Natural killer cell treated with Interleukin-12 subunit alpha and Interleukin-12 subunit beta and Interleukin-15 and Interleukin-18, amount 100 ng/mL, for 72 hours (primary cell): ENCODE measurements at places on chromosomes 3 and 15.

GRCh38 chr15:33730815-33731214 lies 237.5 kb upstream of the CHRM5 start:
- DNase-seq, result no peak

DNA sequence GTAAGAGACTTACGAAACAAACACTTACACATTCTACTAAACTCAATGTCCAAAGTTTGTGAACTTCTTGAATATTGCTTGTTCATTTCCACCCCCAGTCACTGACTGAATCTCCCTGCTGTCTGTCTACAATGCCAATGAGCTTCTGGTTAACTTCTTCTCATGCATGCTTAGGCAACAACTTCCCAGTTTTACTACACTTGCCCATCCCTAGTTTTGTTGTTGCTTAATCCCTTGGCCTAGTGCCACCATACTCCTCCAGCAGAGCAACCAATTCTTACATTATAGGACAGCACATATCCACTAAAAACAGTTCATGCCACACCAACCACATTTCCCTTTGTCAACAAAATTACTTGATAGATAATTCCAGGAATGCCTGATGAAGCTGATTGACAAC lies 40.9 kb upstream of the CCR2 start:
- no peak for DNase-seq

GRCh38 chr15:62323353-62323890 lies 158.3 kb upstream of the C2CD4B start:
- no peak for DNase-seq

GRCh38 chr3:123980539-123980938 lies 11.4 kb downstream of the ROPN1 start:
- DNase-seq, result no peak

GRCh38 chr3:25229586-25229985 lies 198.5 kb upstream of the RARB start:
- DNase-seq, result no peak

GRCh38 chr15:95503640-95504225 lies 826.8 kb upstream of the NR2F2 start:
- no peak for DNase-seq

- DNase-seq, result no peak
These were observed 236.2 kb upstream of the THBS1 start for GRCh38 chr15:39344662-39345141.

- no peak for DNase-seq
These were observed 80.3 kb upstream of the FLNB start for GRCh38 chr3:57927916-57928315.

DNA sequence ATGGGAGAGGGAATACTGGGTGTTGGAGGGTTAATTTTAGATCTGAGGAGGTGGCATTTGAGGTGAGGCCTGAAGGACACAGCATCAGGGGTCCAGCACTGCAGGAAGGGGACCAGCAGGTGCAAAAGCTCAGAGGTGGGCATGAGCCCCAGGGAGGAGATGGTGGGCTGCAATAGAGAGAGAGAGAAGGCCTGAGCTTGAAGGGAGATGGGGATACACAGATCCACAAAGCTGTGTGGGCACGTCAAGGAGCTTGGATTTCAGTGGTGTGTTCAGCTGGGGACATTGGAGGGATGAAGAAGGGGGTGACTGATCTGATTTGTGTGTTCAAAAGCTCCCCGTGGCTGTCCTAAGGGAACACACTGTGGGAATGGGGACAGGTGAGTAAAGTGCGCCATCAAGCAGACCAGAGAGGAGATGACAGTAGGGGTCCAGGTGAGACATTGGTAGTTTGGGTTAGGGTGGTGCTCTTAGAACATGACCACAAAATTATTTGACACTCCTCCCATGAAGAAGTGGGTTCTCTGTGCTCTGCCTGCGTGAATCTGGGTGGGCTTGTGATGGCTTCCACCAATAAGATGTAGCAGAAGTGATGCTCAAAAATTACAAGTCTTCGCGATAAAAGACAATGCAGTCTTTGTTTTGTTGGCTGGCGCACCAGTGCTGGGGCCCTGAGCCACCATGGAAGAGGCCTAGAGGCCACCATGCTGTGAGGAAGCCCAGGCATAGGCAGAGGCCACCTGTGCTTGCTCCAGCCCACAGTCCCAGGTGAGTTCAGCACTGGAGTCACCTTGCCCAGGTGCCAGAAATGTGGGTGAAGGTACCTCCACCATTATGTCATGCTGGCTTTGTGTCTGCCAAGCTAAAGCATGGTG lies 1.9 kb upstream of the WNT7A start:
- DNase-seq, result peak; percentile 22

DNA sequence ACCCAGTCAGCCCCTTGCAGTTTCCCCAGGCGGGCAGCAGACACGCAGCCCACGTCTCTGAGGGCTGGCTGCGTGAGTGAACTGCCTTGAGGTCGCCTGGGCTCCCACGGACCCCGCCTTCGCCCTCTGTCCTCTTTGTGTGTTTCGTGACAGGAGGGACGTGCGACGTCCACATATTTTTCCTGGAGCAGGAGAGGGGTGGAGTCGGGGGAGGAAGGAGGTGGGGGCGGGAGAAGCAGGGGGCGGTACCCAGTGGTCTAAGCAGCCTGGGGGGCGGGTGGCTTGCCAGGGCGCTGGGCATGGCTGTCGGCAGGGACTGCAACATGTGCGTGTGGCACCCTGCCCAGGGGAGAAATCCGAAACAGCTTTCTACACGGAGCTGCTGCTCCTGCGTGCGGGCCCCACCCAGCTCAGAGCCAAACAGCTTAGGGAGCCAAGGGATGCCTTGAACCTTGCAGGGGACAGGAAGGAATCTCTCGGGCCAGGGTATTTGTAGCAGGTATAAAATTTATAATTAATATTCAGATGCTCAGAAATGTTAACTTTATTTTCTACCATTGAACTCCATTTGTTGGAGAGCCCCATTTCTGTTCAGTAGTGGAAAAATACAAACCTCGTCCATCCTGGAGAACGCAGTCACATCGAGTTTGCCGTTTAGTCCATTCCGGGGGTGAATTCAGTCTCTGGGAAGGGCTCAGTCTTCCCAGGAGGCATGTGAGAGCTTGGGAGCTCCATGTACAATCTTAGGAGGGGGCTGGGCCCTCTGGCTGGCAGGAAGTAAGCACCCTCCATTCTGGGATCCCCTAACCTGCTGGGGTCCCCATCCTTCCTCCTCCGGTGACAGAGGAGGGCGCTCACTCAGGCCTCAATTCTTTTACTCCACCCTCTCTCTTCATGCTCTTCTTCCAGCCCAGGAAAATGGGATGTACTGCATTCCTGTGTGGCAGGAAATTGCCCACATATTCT lies 79.1 kb upstream of the MEF2A start:
- no peak for DNase-seq

GRCh38 chr15:41544650-41545015 lies 576 bp upstream of the RPAP1 start:
- no peak for DNase-seq

GRCh38 chr3:38805765-38806386 lies 10.1 kb downstream of the SCN10A start:
- DNase-seq, result no peak

DNA sequence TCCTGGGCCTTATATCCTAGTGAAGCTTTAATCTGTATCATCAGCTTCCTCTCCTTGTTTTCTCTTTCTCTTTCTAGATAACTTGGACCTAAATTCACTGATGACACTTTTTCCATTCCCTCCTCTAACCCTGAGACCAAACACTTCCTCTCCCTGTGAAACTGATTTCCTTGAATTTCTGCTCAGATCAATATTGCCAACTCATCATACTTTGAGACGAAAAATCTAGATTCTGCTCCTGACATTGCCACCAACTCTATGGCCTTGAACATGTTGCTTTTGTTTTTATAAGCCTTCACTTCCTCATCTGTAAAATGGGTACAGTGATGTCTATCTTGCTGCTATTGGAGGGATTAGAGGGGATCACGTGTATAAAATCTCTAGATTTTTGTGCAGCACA lies 42.7 kb upstream of the RASGRF1 start:
- no peak for DNase-seq

DNA sequence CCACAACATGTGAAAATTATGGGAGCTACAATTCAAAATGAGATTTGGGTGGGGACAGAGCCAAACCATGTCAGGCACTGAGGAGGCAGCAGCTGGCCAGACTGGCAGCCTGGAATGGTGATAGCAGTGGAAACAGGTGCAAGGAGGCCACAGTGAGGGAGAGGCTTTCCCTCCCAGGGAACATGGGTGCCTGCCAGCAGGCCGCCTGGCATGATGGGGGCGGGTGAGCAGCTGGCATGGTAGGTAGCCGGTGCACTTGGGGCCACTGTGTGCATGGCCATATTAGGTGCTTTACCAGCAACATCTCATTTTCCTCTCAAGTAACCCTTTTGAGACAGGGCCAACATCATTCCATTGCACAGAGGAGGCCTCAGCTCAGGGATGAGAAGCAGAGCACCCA lies 18.3 kb upstream of the MRPS22 start:
- DNase-seq, result no peak

GRCh38 chr3:146342989-146343388 lies 92.1 kb upstream of the PLSCR4 start:
- DNase-seq, result no peak

GRCh38 chr3:71546821-71547220 lies 36.7 kb downstream of the FOXP1 start:
- no peak for DNase-seq

DNA sequence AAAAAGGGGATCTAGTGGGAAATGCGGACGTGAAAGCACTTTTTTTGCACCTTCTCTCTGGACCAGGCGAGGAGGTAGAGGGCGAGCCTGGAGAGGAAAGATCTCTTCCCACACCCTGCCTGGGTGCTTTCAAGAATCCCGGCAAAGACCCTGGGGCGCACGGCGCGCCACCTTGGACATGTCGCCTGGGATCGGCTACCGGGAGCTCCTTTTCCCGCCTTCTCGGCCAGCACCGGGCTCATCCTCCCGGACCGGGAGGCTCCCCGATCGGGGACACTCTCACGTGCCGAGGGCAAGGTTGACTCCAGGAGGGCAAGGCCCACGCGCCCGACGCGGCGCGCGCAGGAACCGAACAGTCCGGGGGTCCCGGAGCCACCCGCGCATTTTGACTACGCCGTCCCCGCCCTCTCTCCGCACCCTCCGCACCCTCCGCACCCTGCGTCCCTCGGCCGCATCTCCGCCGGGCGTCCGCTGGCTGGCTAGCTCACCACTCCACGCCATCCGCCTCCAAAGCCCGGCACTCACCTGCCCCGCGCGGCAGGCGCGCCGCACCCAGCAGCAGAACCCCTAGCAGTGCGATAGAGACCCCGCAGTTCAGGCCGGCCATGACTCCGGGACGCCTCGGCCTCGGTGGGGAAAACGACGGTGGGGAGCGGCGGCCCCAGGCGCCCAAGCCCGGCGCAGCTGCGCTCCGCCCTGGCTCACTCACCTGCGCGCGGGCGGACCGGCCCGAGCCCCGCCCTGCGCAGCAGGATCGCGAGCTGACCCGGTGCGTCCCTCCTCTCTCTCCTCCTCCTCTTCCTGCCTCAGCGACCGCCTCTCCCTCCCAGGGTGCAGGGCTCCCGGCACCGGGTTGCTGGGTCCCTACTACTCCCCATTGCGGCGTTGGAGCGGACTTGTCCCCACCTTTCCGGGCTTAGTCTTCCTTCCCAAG lies at the start of gene CDCP1:
Gene CDCP1, minus strand, starts transcription at position 698 of the 934 bp plus-strand sequence. Its CDS starts 91 bp downstream, at position 607.
- DNase-seq, result no peak

DNA sequence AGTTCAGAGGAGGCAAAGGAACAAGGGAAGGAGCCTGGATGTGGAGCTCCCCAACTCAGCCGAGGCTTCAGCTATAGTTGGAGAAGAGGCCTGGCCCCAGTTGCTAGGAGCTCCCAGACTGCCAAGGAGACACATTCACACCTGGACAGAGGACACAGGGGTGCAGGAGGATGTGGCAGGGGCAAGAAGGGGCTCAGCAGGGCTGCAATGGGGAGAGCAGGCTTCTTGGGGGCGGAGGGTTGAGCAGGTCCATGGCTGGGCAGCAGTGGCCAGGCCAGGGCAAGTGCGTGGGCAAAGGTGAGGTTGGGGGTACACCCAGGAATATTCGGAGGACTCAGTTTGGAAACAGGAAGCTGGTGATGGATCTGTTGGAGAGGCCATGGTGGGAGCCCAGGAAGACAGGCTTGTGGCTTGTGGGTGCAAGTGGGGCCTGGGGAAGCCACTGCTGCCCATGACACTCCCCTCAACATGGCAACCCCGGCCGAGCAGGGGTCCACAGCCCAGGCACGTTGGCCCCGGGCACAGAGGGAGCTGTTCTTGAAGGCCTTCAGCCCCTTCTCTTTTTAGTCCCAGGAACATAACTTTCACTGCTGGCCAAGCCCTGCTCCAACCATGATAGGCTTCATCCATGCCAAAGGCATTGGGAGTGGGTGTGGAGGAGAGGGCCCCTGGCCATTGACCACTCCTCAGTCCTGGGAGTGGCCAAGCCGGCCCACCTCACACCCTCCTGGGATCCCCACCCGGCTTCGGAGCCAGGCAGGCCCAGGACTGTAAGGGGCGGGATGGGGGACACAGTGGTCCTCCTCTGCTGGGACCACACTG lies 33.3 kb downstream of the TSPAN3 start:
- no peak for DNase-seq

DNA sequence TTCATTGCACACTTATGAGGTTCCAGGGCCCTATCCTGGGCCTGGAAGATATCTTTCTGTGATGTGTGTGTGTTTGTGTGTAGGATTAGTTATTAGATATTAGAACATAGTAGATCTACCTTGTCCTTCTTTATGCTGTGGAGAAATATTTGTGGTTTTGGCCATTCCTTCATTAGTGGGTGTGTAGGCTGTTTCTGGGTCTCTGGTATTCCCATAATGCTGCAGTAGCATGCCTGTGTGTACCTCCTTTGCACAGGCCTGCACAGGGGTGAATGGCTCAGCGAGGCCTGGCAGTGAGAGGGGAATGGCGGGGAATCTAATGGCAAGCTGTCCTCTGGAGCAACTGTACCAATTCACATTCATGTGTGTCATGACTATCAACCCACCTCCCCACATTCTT lies 125.8 kb upstream of the MRPS22 start:
- no peak for DNase-seq

- no peak for DNase-seq
These were observed 19.9 kb downstream of the PXK start for GRCh38 chr3:58352626-58353025.

DNA sequence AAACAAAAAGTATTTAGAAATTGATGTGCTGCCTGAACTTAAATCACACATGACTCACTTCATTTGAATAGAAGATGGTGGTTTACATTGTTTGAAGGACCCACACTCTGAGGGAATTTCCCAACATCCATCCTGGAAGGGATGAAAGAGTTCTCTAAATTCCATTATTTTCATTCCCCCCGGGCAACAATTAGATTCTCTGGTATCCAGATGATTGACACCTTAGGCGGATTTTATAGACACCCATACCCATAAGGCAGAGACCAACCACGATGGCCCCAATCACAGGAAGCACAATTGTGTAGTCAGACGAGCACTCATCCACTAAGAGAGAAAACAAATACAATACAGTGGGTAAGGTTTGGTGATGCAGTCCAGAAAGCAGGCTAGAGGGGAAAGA lies 24.6 kb upstream of the MCCC1 start:
- DNase-seq, result no peak
